Fibroblast of the aortic adventitia (primary cell): ENCODE measurements at places on chromosomes 4 and X. TPM values are rescaled to one million over a fixed set of nuclear protein-coding genes. Genes with fewer than 3 reads are reported as not detected.

DNA sequence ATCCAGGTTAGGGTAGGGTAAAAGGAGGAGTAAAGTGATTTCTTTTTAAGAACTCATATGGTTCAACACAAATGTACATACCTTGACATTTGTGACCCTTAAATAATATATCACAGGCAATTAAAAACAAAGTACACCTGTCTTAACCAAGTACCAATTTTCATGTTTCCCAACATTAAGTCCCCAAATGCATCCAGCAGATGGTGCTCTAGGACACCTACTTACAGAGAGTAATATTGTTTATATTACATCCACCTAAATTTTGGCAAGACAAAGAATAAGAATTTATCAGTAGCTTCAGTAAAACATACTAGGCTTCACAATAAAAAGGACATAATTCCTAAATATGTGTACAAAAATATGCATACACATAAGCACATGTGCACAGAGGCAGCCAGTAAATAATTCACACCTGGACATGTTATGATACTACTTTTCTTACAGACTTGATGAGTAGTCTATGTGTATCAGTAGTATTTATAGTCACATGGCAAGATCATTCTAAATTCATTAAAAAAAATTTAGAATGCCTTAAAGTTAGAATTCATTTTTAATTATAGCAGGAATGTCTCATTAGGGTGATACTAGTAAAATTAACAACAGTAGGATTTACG, 219.7 kb downstream of the DCLK2 start:
- DNase-seq, result peak; percentile 85

Gene ZNF718
- 4.5 and 9.6 TPM in 2 replicates for total RNA-seq

Gene TSPAN7
- total RNA-seq, result 0.09 and 0.82 TPM in 2 replicates

Gene FMR1NB
- total RNA-seq, result not detected in 2 replicates

GRCh38 chr4:150461957-150462356, 120.0 kb upstream of the MAB21L2 start:
- DNase-seq, result no peak
